ENCODE measurements at places on chromosomes 1 and 21. TPM values are rescaled to one million over a fixed set of nuclear protein-coding genes. Genes with fewer than 3 reads are reported as not detected.

RIPPLY3 gene
- 0.11 TPM for total RNA-seq

NUF2 gene
- 7.6 TPM for total RNA-seq

NPL gene
- 5.9 TPM for total RNA-seq

HES3 gene
- not detected for total RNA-seq

GRIK1 gene
- total RNA-seq: 0.11 TPM

SIM2 gene
- 5.2 TPM for total RNA-seq

TACSTD2 gene
- 1.5 TPM for total RNA-seq

WNT9A gene
- total RNA-seq: 0.52 TPM

MORC3 gene
- 37.1 TPM for total RNA-seq

IQCC gene
- 1.2 TPM for total RNA-seq
